ENCODE measurements at places on chromosomes 2 and 18.

DNA sequence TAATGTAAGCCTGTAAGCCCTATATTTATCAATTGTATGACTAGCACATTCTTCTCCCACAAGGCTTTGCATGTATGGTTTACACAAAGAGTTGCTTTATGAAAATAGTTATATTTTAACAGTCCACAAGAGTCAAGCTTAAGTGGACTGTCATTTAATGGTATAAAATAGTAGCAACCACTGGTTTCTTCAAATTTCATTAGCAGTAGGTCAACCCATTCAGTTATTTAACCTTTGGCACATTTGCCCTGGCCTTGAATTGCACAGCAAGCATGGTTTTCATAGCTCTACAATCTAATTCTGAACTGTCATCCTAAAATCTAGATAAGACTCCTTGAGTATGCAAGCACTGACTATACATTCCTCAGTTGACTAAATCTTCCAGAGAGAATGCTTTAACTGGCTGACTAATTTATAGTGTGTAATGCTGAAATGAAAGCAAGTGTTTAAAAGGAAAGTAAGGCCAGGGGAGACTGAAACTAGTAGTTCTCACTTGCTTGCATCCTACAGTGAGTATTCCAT is 1.8 kb downstream of the DPP4 start:
- no peak for DNase-seq

DNA sequence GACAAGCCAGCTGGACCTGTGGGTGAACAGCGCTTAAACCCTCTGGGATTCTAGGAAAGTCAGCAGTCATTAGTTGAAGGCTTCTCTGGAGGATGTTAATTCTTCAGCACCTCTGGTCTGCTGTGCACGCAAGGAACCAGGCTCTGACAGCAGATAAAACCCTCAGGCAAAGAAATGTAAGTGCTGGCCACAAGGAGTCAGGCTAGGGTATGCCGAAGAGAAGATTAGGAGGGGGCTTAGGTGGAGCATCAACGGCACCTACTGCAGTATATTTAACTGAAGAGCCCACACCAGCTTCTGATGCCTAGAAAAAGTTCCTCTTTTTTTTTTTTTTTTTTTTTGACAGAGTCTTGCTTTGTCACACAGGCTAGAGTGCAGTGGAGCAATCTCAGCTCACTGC is 304.2 kb upstream of the MC4R start:
- no peak for DNase-seq

DNA sequence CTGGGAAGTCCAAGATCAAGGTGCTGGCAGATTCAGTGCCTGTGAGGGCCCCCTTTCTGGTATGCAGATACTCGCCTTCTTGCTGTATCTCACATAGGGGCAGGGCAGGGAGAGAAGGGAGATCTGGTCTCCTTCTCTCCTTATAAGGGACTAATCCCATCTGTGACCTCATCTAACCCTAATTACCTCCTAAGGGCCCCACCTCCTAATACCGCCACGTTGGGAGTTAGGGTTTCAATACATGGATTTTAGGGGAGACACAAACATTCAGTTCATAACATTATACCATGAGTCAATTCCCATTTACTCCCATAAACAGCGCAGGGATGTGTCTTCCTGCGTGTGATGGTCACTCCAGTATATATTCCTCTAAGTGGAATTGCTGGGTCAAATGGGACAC is 73.8 kb upstream of the TXNDC2 start:
- DNase-seq: no peak

DNA sequence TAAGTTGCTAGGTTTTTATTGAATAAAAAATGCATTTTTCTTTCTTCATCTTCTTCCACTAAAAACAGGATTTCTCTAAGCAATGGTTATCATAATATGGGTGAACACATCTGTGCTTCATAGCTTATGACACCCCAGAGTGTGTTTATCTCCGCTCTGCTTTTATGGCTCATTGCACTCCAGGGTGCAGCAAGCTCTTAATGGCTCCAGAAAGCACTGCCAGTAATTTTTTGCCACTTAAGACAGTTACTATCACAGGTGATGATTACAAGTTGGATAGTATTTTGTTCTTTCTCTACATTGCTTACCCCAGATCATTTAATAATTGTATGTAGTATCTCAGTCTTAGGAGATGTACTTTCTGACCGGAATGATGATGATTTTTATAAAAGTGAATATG is 239.3 kb upstream of the CDH20 start:
- DNase-seq: no peak

GRCh38 chr2:144194326-144195071 is 325.4 kb downstream of the ZEB2 start:
- DNase-seq: no peak

Measured in mucosa of descending colon (tissue), 3 donors.